Fibroblast of skin of abdomen (primary cell): ENCODE measurements at places on chromosomes 2 and 18.
A peak's percentile ranks its signal among the peaks of the same experiment; 100 is the strongest.

DNA sequence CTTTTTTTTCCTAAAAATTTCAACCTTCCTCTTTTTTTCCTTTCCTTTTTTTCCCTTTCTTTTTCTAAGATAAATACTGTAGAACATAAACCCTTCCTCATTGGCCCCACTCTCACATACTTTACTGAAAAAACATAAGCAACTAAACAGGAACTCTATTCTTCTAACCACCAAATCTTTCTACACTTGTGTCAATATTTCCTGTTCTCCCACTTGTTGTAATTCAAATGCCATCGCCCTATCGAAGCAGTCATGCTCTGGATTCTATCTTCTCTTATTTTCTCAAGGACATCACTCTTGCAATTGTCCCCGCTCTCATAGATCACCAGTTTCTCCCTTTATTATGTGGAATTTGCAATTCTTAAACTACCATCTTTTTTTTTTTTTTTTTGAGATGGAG lies 20.2 kb upstream of the SSB start:
- no peak for DNase-seq

- DNase-seq, result no peak
Measured at GRCh38 chr2:166088634-166089033, 39.2 kb downstream of the SCN1A start.

- no peak for DNase-seq
Measured at GRCh38 chr2:105324101-105324500, 5.4 kb downstream of the TGFBRAP1 start.

DNA sequence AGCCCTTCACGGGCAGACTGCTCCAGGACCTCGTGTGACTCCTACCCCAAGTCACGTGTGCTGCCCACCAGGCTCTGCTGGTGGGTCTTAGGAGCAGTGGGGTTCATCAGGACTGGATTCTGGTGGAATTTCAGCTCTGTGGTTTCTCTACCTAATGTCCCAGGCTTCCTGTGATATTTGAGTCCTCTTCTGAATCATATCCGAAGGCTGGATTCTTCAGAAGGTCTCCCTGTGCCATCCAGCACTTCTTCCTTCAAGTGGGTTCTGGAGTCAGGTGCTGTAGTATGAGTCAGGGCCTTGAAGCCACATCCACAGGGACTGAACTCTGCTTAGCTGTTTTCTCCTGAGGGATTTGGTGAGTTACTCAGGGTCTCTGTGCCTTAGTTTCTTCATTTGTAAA lies 850.2 kb upstream of the CELF4 start:
- no peak for DNase-seq

GRCh38 chr2:1799174-1799573 lies 54.9 kb upstream of the PXDN start:
- no peak for DNase-seq

DNA sequence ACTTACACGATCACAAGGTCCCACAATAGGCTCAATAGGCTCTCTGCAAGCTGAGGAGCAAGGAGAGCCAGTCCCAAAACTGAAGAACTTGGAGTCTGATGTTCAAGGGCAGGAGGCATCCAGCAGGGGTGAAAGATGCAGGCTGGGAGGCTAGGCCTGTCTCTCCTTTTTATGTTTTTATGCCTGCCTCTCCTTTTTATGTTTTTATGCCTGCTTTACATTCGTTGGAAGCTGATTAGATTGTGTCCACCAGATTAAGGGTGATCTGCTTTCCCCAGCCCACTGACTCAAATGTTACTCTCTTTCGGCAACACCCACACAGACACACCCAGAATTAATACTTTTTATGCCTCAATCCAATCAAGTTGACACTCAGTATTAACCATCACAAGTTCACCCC lies 9.9 kb upstream of the GYPC start:
- no peak for DNase-seq

DNA sequence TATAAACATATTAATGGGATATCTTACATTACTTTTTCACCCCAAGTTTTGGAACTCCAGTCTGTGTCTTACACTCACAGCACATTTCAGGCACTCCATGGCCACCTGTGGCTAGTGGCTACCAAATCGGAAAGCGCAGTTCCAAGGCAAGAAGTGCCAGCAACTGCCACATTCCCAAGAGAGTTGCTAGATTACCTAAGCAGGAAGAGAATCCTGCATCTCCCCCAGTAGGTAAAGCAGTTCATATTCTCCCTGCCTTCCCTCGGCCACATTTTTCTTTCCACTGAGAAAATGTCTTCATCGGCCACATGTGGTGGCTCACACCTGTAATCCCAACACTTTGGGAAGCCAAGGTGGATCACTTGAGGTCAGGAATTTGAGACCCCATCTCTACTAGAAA lies 62.8 kb downstream of the MEX3C start:
- DNase-seq, result no peak

GRCh38 chr18:75249175-75249518 lies 38.5 kb downstream of the TSHZ1 start:
- DNase-seq, result no peak

GRCh38 chr2:96831679-96832078 lies 12.1 kb downstream of the ANKRD23 start:
- no peak for DNase-seq

GRCh38 chr18:62418258-62418657 lies 93.1 kb downstream of the TNFRSF11A start:
- no peak for DNase-seq

DNA sequence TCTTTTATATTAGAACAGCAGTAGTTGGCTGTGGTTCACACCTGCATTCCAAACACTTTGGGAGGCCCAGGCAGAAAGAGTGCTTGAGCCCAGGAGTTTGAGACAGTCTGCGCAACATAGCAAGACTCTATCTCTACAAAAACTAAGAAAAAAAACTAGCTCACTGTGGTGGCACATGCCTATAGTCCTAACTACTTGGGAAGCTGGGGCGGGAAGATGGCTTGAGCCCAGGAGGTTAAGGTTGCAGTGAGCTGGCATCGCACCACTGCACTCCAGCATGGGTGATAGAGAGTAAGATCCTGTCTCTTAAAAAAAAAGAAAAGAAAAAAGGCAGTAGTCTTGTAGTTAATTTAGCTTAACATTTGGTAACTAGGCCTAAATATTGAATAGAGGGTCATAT lies 136.6 kb downstream of the AGPS start:
- DNase-seq, result no peak

DNA sequence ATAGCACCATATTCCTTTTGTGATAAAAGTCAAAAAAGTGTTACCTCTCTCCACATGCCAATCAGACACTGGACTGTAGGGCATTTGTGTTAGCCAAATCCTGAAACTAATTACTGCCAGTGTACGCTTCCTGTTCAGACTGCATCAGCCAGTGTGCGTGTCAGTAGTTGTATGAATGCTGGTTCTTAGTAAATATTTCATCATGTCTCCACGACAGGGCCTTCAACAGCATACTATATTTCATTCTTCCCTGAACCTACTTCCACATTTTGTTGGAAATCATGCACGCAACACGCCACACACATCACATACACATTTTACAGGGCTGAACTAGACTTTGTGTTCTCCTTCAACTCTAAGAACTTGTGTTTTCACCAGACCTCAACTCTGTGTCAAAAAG lies 77.5 kb downstream of the EPB41L3 start:
- DNase-seq, result no peak

DNA sequence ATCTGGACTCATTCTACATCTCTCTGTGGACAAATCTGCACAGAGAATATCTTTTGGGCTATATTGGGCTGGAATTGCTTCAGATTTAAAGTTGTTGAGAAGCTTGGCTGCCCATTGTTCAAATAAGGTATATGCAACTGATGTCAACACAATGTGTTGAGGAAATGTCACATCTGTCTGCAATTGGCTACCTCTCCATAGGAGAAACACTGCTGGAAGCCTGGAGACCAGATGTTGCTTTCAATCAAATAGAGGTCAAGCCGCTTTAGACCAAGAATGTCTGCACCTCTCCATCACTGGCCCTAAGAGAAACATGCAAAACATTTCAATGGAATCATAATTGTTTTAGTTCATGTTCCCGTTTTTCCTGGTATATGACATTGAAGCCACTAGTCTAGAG lies 720.2 kb downstream of the SLC4A3 start:
- DNase-seq, result no peak

- no peak for DNase-seq
Measured at GRCh38 chr2:1979138-1979537, 234.8 kb upstream of the PXDN start.

GRCh38 chr2:13193900-13194299 lies 477.2 kb downstream of the TRIB2 start:
- peak; percentile 16 for DNase-seq

GRCh38 chr2:160290598-160290997 lies 90.5 kb upstream of the ITGB6 start:
- no peak for DNase-seq

DNA sequence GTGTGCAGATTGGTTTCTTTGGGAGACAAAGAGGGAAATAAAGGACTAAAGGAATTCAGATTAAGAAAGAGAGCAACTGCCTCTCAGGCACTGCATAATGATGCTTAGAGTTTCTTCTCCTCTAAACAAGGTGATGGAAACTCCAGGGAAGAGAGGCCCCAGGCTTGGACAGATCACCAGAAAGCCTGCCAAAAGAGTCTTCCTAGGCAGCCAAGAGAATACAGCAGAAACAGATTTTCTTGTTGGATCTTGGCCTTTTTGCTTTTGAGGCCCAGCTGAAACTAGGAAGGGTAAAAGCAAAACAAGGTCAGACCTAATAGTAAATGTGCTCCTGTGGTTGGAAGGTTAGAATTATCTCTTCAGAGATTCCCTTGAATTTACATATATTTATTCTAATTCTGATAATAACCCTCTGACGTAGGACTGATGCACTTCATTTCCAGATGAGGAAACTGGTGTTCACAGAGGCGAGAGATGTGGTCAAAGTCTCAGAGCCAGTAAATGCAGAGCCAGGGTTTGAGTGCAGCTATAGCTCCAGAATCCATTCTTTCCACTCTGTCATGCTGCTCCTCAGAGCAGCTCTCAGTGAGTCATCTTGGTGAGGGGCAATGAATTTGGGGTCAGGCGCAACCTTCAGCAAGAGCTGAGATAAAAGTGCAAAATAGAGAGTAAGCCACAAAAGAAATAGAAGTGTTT lies 142.3 kb upstream of the FBXO11 start:
- peak; percentile 10 for DNase-seq

DNA sequence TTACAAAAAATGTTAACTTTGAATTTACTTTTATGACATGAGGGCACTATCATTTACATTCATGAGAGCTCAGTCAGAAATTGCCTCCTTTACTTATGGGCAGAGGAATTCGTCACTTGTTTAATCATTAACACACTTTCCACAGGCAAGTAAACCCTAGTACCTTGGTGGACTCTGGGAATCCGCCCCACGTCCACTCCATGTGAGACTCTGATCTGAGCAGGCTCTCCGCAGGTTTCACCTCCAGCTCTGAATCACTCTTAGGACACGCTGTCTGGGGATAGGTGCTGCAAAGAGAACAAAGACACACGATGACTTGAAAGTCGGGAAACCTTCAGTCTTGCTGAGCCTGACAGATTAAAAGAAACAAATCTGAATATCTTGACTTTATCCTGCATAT lies 73.6 kb downstream of the LPIN2 start:
- no peak for DNase-seq

DNA sequence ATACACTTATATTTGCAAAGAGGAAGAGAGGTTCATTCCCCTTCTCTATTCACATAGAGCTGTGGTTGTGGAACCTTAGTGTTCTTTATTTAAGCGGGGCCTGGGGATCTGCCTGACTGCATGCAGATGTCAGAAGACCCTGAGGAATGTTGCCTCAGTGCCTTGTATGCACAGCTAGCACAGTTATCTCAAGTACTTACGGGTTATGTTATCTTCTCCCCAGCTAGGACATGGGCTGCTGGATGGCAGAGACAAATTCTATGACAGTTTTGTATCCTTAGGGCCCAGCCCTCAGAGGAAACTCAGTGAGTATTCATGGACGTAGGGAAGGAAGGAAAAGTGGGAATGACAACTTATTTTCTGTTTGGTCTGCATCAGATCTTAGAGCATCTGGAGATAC lies 37.7 kb upstream of the RTN4 start:
- no peak for DNase-seq

DNA sequence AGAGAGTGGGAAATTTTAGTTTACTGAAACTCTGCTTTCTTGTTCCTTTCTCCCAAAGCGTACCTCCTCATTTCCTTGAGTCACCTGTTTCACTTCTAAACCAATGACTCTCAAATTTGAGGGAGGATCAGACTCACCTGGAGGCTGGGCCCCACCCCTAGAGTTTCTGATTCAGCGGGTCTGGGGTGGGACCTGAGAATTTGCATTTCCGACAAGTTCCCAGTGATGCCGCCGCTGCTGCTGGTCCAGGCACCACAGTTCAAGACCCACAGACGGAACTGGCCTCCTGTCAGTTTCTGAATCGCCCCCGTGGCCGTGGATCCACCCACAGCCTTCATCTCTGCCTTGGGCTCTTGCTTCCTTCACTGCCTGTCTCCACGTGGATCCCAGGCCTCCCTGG lies 44.9 kb upstream of the PELI1 start:
- no peak for DNase-seq

DNA sequence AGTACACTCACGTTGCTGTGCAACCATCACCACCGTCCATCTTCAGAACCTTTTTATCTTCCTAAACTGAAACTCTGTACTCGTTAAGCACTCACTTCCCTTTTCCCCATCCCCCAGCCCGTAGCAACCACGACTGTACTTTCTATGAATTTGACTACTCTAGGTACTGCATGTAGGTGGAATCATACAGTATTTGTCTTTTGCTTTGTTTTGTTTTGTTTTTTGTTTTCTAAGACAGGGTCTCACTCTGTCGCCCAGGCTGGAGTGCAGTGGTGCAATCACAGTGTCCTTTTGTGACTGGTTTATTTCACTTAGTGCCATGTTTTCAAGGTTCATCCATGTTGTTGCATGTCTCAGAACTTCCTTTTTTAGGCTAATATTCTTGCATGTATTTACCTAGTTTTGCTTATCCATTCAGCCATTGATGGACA lies 7.0 kb upstream of the TYMS start:
- no peak for DNase-seq

DNA sequence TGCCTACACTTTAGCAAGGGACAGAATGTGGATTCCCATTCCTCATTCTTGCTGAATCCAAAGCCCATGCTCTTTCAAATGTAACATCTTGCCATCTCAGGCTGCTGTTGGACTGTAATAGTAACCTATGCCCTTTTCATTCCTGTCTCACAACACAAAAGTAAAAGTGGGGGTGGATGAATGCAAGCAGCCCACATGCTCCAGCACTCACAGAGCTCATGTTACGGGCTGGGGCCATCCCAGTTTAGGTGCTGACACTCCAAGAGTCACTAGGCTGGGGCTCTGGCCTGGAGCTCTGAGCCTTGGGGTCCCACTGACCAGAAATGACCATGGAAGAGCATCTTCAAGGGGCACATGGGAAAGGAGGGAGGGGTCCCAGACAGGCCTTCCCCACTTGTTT lies 47.6 kb downstream of the CCBE1 start:
- DNase-seq, result no peak

GRCh38 chr2:128494640-128495321 lies 176.1 kb upstream of the HS6ST1 start:
- no peak for DNase-seq

DNA sequence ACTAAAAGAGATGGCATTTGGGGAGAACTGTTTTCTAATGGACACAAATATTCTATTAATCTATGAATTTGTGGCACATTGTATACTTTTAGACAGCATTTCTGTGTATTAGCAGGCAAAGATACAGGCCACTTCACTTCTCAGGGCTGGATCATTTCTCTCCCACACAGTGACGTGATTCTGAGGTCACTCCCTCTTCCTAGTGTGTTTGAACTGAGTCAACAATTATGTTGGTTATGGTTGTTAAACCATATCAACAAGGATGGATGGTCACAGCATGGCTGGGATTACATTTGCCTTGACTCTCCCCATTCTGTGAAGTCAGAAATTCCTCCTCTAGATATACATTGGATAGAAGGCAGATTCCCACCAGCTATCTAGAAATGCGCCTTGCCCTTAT lies 11.6 kb downstream of the NOSTRIN start:
- DNase-seq, result no peak

GRCh38 chr18:14908541-14908940 lies 160.6 kb downstream of the ANKRD30B start:
- no peak for DNase-seq
